Fibroblast of lung (primary cell): ENCODE measurements at places on chromosomes 2 and 18.

DNA sequence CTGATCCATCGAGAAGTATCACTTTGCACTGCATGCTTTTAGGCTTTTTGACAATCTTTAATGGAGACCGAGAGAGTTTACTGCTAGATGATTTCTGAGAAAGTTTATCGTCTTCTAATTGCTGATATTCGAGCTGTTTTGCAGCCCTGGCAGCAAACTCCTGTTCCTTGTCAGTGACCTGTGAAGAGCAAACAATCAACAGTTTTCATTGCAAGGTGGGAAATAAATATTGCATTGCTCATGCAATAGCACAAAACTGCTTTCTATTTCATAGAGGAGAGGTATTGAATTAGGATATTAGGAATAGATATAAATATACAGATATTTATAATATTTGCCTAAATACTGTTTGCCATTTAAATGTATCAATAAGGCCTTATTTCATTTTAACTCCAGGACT, 65.5 kb downstream of the EPB41L3 start:
- no peaks in the 10 kb centered on the region for H3K4me1 ChIP-seq
- no peak overlapping the region for H3K4me3 ChIP-seq
- no peaks in the 10 kb centered on the region for H3K36me3 ChIP-seq
- no peak for DNase-seq
- H3K27me3 ChIP-seq = no peaks in the 10 kb centered on the region

DNA sequence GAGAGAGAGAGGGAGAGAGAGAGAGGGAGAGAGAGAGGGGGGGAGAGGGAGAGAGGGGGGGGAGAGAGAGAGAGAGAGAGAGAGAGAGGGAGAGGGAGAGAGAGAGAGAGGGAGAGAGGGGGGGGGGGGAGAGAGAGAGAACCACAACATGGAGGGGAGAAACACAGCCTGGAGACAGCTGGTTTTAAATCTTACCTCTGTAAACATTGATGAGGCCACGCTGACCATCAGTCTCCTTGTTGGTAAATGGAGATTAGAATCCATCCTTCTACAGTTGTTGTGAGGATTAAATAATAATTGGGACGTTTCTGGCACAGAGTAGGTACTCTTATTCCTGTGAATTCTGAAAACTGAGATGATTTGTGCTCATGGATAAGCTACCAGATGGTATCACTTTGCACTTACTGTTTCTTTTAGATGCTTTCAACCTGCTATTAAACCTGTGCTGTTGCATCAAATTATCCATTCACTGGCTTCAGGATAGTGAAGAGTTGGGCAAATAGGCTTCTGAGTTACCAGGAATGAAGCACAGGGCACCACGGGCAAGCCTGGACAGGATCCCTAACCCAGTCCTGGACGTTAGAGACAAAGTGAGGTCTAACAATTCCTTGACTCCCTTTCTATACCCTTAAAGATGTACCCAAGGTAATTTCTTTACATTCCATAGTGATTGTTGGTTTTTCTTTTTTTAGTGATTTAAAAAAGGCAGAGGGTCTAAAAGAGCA, 318.1 kb downstream of the ZNF521 start:
- no peak overlapping the region for H3K4me3 ChIP-seq
- peaks cover 6% of the 10 kb centered on the region for H3K27me3 ChIP-seq
- H3K36me3 ChIP-seq = no peaks in the 10 kb centered on the region
- H3K4me1 ChIP-seq = no peaks in the 10 kb centered on the region
- no peak for DNase-seq

GRCh38 chr2:46770622-46771021, 145.0 kb downstream of the MCFD2 start:
- no peaks in the 10 kb centered on the region for H3K36me3 ChIP-seq
- peak; percentile 91 for DNase-seq
- H3K4me3 ChIP-seq = no peak overlapping the region

GRCh38 chr18:9428862-9429661, 46.3 kb upstream of the RALBP1 start:
- H3K27me3 ChIP-seq = no peaks in the 10 kb centered on the region
- no peak overlapping the region for H3K27ac ChIP-seq
- H3K4me3 ChIP-seq = no peak overlapping the region
- peaks cover 1% of the 10 kb centered on the region for H3K4me1 ChIP-seq

DNA sequence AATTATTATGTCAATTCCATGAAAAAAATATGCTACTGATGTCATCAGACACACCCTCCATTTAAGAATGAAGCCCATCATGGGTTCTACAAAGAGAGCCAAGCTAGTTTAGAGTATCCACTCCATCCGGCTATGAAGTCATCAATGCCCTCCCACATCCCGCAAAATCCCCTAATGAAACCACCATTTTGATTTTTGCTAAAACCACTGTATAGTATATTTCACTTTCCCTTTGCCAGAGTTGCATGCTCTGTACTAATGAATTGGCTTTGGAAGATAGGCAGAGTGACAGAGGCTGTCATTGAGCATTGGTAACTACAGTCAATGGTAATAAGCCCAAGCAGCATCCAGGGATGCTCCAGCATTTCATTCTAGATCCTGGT, 118.6 kb downstream of the ANKRD44 start:
- no peaks in the 10 kb centered on the region for H3K36me3 ChIP-seq
- no peak overlapping the region for H3K4me3 ChIP-seq
- no peaks in the 10 kb centered on the region for H3K4me1 ChIP-seq
- DNase-seq = no peak
- no peaks in the 10 kb centered on the region for H3K27me3 ChIP-seq

DNA sequence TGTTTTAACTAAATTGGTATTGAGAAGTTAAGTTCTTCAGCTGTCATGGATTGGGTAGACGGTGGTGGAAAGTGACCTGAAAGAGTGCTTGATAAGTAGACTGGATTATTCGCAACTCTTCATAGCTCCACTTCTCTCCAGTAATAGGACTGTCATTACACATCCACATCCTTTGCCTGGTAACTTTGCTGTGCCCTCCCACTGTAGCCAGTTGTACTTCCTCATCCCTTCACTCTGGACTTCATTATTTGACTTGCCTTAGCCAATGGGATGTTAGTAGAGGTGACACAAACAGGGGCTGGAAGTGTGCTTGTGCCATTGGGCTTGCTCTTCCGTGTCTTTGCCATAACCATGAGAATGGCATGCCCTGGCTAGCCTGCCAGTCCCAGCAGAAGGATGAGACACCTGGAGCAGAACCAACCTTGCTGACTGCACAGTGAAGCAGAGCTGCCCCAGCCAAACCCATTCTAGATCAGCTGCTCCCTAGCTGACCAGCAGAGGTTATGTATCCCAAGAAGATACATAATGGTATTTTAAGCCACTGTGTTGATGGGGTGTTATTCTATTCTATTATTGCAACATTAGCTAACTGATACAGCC, 16.9 kb downstream of the QPCT start:
- no peak overlapping the region for H3K27ac ChIP-seq
- peaks cover 2% of the 10 kb centered on the region for H3K27me3 ChIP-seq
- no peak for DNase-seq
- no peak overlapping the region for H3K4me3 ChIP-seq
- H3K36me3 ChIP-seq = no peaks in the 10 kb centered on the region

- peaks cover 2% of the 10 kb centered on the region for H3K36me3 ChIP-seq
- no peak for DNase-seq
- no peak overlapping the region for H3K27ac ChIP-seq
- no peak overlapping the region for H3K4me3 ChIP-seq
- no peaks in the 10 kb centered on the region for H3K27me3 ChIP-seq
These were observed 15.7 kb upstream of the CNNM3 start for GRCh38 chr2:96800061-96801004.
